ENCODE measurements at places on chromosomes 5 and 9.

GRCh38 chr5:14341571-14342230, 198.6 kb downstream of the TRIO start:
- DNase-seq, result no peak

DNA sequence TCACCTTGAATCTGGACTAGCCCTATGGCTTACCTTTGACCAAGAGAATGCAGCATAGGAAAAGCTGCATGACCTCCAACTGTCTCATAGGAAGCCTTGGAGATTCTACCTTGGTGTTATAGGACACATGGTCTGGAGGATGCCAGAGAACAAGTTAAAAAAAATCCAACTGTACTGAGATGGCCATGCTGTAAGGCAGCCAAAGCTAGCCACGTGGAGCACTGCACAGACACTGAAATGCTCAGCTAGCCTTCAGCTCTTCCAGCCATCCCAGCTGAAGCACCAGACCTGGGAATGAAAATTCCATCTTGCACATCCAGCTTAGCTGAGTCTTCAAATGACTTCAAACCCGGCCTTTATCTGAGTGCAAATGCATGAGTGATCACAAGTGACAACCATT, 6.0 kb upstream of the GRAMD2B start:
- no peak for DNase-seq

DNA sequence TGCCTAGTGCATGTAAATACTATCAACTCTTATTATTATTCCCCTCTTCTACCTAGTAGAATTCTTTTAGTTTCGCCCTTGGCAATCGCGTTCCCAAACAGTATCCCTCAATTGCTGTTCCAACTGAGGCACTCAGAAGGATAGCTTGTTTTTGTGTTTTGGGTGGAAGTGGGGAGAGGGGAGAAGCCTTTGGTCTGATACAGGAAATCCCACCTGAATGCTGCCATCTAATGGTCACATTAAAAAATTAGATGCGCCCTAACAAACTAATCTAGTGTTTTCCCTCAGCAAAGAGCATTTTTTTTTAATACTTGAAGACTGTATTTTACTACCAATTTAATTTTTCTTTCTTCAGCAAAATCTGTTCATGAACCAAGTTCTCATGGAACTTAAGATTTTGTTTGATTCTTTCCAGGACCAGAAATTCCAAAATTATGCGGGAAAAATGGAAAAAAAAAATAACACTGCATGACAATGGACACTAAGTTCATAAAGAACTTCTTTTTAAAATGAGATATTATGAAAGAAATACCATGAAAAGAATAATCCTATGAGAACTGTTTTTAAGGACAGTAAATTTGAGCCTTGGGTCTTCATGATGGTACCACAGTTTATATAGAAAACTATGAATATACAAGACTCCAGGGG, 22.2 kb upstream of the GLDC start:
- DNase-seq, result no peak

GRCh38 chr9:33114746-33115145, 38.3 kb upstream of the SMU1 start:
- no peak for DNase-seq

- no peak for DNase-seq
Measured at GRCh38 chr5:145429170-145429569, 406.0 kb downstream of the PRELID2 start.

DNA sequence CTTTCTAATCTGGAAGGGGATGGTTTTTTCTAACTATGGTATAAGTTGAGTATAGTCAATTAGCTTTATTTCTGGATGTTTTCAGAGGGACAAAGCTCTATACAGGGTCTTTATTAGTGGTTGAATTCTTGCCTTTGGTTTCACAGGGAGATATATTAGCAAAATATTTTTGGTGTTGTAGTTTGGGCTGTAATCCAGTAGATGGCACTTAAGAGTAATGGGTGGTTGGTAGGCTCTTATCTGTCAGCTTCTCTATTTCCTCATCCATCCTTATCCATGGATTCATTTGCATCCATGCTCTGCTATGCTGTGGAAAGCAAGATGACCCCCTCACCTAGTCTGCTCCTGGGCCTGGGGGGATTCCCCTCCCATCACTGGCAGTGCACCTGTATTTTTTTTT, 363.6 kb upstream of the CYLC2 start:
- DNase-seq, result no peak

- DNase-seq, result no peak
Measured at GRCh38 chr9:91191411-91192380, 170.0 kb downstream of the AUH start.

GRCh38 chr5:63263411-63263810, 684.8 kb downstream of the LRRC70 start:
- DNase-seq, result no peak

DNA sequence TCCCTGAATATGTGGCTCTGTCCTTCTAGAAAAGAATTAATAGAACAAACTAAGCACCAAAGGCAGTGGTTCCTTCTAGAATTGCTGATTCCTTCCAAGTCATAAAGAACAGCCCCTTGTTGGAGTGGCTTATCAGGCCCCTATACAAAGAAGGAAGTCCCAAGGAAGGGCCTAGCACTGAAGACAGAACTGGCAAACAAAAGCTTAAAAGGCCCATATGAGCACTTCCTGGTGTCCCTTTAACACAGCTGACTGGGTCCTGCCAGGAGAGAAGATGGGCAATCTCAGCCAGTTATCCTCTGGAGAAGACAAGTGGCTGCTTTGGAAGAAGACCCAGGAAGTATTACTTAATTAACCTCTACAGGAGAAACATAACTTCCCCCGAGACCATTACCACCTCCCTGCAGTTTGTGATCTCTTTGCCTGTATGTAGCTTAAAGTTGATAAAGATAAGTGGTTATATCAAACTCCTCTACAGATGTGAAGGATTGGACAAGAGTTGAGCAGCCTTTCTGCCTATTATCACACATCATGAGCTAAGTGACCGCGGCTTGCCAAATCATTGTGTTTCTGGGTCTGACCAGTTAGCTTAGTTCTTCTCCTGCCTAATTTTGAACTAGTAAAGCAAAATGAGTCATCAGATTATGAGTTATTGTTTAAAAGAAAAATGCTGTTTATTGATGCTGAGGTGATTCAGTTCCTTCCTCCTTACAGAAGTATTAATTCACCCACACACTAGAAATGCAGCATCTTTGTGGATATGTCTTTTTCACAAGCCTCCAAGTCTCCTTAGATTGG, 13.3 kb upstream of the STING1 start:
- DNase-seq, result no peak

GRCh38 chr9:76687861-76688391, 76.3 kb upstream of the PCA3 start:
- DNase-seq, result no peak

GRCh38 chr5:155024015-155024414, 10.5 kb downstream of the KIF4B start:
- no peak for DNase-seq

- DNase-seq, result no peak
Measured at GRCh38 chr5:114316167-114316566, 45.7 kb upstream of the KCNN2 start.

DNA sequence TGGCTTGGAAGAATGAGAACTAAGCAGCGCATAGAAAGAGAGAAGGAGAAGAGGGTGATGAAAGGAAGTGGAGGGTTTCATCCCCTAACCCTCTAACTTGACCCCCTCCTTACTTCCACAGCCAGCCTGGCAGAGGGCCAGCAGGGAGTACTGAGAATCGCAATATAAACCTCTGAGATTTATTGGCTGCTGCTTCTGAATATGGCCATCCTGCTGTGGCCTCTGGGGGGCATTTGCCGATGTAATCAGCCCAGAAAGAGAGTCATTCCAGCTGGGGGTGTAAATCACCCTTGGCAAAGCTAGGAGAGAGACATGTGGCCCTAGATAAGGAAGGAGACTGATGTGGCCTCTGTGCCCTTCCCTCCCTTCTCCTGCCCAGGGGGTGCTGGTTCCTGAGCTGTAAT, 960 bp upstream of the GFRA3 start:
- DNase-seq, result no peak

DNA sequence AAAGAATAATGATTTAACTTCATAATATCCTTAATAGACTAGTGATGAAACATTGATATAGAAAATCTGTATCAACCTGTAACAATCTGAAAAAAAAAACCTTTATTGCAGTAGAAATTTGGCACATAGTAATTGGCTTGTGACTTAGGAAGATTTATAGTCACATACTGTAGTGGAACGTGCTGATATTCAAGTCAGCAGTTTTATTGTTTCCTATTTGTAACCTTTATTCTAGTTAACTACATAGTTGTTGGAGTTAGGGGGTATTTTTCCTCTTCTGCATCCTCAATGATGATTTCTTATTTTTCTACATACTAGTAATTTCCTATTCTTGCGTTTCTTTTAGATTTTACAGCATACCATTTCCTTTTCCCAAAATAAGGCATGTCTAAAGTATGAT, 14.5 kb upstream of the LRRC70 start:
- DNase-seq, result no peak

DNA sequence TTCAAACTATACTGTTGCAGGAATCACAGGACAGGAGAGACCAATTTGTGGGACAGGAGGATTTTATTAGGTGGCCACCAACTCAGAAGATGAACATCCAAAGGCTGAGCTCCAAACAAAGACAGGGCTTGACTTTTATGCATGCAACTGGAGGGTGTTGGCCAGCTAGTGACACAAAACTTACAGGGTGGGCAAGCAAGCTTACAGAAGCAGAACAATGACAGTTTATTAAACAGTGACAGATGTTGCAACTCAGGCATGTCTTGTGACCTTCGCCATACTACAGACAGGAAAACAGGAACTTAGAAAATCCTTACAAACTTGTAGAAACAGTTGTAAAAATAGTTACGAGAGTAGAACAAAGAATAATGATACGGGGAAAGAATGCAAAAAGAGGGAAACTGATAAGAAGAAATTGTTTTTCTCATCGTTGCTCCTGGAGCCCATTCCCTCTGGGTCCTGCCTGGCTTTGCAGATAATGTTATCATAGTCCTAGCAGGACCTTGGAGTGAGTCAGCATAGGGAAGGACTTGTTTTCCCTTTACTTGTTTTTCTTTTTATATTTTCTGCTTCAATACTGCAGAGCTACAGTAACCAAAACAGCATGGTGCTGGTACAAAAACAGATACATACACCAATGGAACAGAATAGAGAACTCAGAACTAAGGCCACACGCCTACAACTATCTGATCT, 2083.0 kb upstream of the ACO1 start:
- DNase-seq, result no peak
